Right ventricle myocardium inferior (tissue), 1 donor: ENCODE measurements at places on chromosomes 3 and 15. TPM values are rescaled to one million over a fixed set of nuclear protein-coding genes. Genes with fewer than 3 reads are reported as not detected.
A peak's percentile ranks its signal among the peaks of the same experiment; 100 is the strongest.

ACTR8 gene
- total RNA-seq, result 33.7 TPM

LIPC gene
- 0.70 TPM for total RNA-seq

PIERCE2 gene
- 6.2 TPM for total RNA-seq

ESYT3 gene
- 1.4 TPM for total RNA-seq

IL17RB gene
- total RNA-seq, result 3.2 TPM

LEKR1 gene
- 0.78 TPM for total RNA-seq

DPPA2 gene
- total RNA-seq, result not detected

TM4SF18 gene
- 15.8 TPM for total RNA-seq

SGO1 gene
- total RNA-seq, result 0.43 TPM

DNA sequence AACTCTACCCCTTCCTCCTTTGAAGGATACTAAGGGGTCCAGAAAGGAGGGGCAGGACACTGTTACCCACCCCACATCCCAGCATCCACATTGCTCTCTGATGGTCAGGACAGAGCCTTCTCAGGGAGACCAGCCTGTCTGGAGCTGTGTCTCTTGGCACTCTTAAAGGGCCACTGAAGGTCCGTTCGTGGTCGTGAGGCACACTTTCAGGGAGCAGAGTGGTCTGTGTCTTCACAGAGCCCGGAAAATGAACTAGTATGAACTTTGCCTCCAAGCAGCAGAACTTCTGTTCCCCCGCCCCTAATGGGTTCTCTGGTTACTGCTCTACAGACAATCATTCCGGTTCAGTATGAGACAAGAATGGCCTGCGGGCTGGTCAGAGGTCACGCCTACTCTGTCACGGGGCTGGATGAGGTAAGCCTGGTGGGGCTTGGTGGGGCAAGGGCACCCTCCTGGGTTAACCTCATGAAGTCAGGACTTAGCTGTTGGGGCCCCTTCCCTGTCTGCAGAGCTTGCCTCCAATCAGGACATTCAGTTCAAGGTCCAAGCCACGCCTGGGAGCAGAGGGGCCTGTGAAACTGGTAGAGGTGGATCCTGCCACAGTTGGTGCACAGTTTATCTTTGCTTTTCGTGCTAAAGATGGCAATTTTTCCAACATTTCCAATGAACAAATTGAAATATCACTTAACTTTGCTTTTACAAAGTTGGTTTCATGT, 33.2 kb downstream of the CAPN3 start:
- no peak for DNase-seq

DNA sequence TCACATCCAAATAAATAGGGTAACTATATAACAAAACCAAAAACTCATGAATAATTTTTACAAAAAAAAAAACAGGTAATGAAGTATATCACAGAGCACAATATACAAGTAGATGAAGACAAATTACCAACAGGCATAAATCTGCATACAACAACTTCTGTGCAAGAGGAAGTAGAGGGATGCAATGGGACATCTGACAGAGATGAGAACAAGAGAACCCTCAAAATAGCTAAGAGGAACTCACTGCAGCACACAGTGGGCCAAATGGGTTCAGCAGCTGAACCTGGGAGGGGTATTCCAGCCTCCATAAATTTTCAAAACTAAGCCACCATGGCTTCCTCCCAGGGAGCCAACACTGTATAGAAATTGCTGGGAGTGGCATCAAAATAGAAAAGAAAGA, 9.6 kb upstream of the BTLA start:
- DNase-seq, result no peak

DNA sequence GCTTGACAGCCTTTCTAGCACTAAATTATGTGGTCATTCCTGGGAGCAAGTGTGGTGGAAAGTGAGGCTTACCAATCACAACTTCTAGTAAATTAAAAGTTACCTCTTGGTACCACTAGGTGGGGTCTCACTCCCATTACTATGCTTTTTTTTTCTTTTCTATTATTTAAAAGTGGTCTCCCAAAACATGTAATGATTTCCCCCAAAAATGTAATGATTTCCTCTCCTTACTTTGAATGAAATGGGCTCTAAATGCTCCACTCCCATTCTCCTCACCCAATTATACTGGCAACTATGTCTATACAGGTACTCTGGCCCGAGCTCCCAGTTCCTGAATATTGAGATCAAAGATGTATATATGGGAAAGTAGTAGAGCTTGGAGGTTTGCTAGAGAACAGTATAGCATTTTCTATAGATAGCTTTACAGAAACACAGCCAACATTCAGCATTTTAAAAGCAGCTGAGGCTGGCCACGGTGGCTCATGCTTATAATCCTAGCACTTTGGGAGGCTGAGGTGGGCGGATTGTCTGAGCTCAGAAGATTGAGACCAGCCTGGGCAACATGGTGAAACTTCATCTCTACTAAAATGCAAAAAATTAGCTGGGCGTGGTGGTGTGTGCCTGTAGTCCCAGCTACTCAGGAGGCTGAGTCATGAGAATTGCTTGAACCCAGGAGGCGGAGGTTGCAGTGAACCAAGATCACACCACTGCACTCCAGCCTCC, 70.9 kb downstream of the DCUN1D1 start:
- no peak for DNase-seq

- DNase-seq, result no peak
Measured at GRCh38 chr3:110314512-110315114, 757.0 kb upstream of the NECTIN3 start.

DNA sequence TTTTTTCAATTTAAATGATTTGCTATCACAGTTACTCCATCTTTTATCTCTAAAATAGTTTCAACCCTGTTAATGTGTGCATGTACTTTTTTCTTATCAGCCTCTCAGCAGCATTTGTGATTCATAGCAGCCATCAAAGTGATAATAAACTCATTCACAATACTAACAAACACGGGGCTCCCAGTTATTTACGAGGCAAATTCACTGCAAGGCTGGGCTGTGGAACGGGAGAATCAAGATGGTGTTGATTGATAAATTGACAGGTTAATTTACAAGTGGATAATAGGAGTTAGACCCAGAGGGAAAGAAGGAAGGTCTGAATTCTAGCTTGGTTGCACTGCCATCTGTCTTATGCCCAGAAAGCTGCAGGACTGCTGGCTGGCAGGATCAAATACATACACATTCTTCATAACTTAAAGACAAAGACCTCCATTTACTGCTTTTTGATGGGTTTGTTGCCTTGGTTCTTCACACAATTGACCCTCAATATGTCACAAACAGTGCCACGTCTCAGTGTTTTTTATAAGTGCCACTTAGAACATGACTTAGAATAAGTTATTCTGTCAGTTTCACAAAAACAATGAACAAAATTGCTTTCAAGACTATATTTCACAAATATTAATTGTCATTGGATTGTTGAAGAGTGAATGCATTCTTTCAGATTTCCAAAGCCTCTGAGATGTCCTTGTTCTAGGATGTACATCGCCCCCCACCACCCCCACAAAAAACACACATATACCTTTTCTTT, 562.8 kb downstream of the NR2F2 start:
- DNase-seq, result no peak

- no peak for DNase-seq
Measured at GRCh38 chr15:47194718-47195117, 522.6 kb upstream of the SEMA6D start.

GRCh38 chr3:151016478-151016795, 43.9 kb upstream of the CLRN1 start:
- no peak for DNase-seq

GRCh38 chr3:51977446-51978142, 2.7 kb downstream of the ABHD14A start:
- DNase-seq, result peak; percentile 56

GRCh38 chr3:16253601-16254000, 11.1 kb downstream of the DPH3 start:
- DNase-seq, result peak; percentile 80

- DNase-seq, result no peak
Measured at GRCh38 chr3:117480972-117481371, 771.4 kb downstream of the TUSC7 start.

DNA sequence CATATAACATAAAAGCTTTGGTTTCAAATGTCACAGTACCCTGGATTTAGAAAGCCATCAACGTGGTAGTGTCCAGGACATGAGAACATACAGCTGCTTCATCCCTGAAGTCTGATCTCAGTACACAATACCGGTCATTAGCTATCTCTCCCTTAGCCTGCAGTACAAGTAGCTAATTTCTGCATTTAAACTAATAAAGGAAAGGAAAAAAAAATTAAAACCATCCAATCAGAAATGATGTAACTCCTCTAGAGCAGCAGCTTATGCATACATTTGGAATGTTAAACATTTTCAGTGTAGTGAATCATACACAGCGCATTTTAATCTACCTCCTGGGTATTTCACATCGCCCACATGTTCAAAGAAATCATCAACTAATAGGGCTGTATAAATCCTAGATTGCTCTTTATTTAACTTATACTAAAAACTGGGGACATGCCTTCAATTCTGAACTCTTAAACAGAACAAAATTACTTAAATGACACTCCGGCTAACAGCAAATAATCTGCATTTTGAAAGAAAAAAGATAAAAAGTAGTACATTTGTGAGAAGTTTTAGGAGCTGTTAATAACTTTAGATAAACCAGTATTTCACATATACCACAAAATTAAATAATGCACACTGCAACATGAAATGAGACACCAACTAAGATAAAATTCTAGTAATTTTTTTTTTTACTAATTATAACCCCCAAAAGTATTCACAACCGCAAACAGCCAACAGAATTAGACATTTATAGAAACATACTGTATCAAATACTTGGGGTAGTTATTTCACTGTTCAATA, 3.7 kb downstream of the IGF2BP2 start:
- DNase-seq, result no peak

GRCh38 chr3:12984023-12984823, 89.0 kb downstream of the IQSEC1 start:
- DNase-seq, result no peak

- DNase-seq, result no peak
Measured at GRCh38 chr15:51093488-51093838, 1.2 kb downstream of the TNFAIP8L3 start.

- DNase-seq, result no peak
Measured at GRCh38 chr3:53938645-53939044, 47.0 kb upstream of the SELENOK start.

DNA sequence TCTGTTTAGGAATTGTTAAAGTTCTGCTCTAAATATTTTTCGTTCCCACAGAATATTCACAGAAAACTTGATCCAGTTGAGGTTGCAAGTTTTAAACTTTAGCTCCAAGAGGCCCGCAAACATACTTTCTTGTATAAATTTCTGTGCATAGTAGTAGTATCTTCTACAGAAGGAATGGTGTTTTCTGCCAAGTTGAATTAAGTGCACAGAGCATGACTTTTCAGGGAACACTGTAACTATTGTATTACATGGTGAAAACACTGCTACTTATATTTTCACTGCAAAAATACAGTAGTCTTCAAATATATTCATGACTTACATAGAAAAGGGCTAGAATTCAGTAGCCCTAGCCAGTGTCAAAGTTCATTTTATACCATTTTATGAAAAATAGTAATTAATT, 67.0 kb downstream of the SUCNR1 start:
- DNase-seq, result no peak
